Stimulated activated CD8-positive, alpha-beta memory T cell treated with anti-CD3 and anti-CD28 coated beads, Interleukin-12 subunit alpha, Interleukin-12 subunit beta, amount 100 ng/mL, for 1 hour (primary cell): ENCODE measurements at places on chromosomes 6 and 20.

- no peak for DNase-seq
Measured at GRCh38 chr20:9582137-9582536, 67.7 kb downstream of the LAMP5 start.

- DNase-seq = no peak
Measured at GRCh38 chr6:90621581-90621980, 34.7 kb upstream of the MAP3K7 start.

GRCh38 chr20:63678667-63679465, 17.6 kb upstream of the TNFRSF6B start:
- no peak for DNase-seq

- no peak for DNase-seq
Measured at GRCh38 chr20:58131551-58132142, 96.8 kb downstream of the ANKRD60 start.

GRCh38 chr20:56376331-56376730, 15.7 kb downstream of the AURKA start:
- no peak for DNase-seq

GRCh38 chr6:81995548-81996289, 243.2 kb upstream of the TENT5A start:
- DNase-seq = no peak

- no peak for DNase-seq
Measured at GRCh38 chr20:38224531-38224930, 36.0 kb downstream of the KIAA1755 start.

- DNase-seq = no peak
Measured at GRCh38 chr6:54503144-54503543, 194.9 kb downstream of the TINAG start.

DNA sequence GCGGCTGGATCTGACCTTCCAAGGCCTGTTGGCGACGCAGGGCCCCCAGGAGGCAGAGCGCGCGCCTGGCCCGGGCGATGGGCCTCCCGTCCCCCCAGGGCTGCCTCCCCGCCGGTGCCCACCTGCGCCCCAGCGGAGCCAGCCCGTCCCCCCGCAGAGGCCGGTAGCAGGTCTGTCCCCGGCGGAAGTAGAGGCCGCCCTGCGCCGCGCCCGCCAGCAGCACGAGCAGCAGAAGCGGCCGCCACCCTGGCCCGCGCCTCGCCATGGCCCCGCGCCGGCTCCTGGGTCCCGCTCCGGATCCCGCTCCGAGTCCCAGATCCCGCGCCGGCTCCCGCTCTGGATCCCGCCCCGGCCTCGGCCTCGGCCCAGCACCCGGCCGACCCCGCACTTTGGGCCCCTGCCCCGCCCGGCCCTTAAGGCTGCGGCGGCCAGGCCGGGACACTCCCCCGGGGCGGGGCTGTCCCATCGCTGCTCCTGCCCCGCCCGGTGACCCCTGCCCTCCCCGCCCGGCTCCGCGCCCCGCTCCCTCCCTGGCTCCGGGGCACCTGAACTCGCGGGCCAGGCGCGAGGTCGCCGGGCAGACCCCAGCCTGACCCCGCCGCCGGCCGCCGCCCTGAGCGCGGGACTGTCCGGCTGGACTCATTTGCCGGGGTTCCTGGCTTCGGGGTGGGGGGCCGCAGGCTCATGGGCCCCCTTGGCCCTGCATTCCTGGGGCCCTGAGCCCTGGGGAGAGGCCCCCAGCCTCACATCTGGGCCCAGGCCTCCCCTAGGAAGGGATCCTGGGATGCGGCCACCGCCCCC, at the start of gene CTSZ:
Gene CTSZ, minus strand, starts transcription at position 391 of the 801 bp plus-strand sequence. Its CDS starts 126 bp downstream, at position 265.
- DNase-seq = no peak

- DNase-seq = no peak
Measured at GRCh38 chr6:113475392-113475791, 381.8 kb upstream of the MARCKS start.

- no peak for DNase-seq
Measured at GRCh38 chr6:16684195-16684689, 77.0 kb downstream of the ATXN1 start.

DNA sequence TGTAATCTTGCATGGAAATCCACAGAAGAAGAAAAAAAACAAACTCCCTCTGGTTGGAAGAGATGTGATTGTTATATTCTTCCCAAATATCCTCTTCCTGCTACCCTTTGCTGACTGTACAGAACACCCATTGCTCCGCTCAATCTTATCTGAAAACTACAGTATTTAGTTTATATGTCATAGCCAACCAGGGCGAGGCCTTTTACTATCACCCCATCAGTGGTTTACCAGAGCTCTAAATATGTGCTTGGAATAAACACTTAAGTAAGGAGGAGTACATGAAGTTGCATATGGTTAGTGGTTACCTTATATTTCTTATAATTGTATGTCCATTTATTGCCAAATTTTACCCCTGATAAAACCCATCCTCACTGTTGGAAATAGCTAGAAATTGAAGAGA, 12.2 kb downstream of the PRL start:
- DNase-seq = no peak

- no peak for DNase-seq
Measured at GRCh38 chr6:50030777-50031562, 9.2 kb upstream of the DEFB110 start.

DNA sequence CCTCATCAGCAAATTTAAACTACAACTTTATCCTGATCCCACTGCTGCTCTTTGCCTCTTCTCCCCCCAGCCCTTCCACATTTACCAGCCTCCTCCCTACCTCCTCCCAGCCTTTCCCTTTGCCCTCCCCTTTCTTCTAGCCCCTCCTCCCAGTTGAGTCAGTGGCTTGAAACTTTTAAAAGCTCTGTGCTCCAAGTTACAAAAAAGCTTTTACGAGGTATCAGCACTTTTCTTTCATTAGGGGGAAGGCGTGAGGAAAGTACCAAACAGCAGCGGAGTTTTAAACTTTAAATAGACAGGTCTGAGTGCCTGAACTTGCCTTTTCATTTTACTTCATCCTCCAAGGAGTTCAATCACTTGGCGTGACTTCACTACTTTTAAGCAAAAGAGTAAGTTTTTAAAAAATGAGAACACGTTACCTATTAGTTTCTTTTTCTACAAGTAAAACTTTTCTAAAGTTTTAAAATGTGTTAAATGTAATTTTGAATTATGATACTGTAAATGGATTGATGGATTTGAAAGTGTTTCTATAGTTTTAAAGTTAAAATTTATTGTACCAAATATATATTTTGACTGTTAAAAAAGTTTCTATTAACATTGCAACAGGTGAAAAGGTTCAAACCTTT, at the start of gene GJA1:
Gene GJA1, plus strand, starts transcription at position 203 of the 626 bp plus-strand sequence. CDS start 11,202 bp downstream, outside the sequence.
- no peak for DNase-seq

DNA sequence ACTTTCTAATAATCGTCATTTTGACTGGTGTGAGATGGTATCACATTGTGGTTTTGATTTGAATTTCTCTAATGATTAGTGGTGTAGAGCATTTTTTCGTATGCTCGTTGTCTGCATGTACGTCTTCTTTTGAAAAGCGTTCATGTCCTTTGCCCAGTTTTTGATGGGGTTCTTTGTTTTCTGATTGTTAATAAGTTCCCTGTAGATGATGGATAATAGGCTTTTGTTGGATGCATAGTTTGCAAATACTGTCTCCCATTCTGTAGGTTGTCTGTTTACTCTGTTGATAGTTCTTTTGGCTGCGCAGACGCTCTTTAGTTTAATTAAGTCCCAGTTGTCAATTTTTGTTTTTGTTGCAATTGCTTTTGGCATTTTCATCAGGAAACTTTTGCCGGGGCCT, 32.3 kb upstream of the XRN2 start:
- DNase-seq = no peak

- no peak for DNase-seq
Measured at GRCh38 chr6:66796987-66797386, 1090.0 kb upstream of the EYS start.

DNA sequence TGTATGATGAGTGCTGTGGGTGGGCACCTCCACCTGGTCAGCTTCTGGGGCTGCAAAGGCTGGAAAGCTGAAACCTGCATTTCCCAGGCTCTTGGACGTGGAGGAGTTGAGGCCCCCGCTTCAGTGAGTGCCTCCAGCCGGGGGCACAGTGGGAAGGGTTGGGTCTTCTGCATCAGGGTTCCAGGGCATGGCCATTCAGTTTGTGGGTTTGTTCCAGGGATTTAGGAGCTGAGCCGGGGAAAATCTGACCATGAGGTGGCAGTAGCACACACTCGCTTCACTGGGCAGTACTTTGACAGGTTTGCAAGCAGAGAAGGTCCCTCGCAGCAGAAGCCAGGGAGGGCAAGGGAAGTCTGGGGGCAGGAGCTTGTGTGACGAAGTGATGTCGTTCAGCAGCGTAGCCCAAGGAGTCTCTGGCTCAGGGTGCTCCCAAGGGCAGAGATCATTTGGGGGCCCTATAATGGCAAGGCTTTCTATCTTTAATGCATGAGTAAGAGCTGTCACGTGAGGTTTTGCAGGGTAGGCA, 69.5 kb upstream of the SULF2 start:
- no peak for DNase-seq

- no peak for DNase-seq
Measured at GRCh38 chr6:70708448-70708847, 40.8 kb downstream of the SMAP1 start.

DNA sequence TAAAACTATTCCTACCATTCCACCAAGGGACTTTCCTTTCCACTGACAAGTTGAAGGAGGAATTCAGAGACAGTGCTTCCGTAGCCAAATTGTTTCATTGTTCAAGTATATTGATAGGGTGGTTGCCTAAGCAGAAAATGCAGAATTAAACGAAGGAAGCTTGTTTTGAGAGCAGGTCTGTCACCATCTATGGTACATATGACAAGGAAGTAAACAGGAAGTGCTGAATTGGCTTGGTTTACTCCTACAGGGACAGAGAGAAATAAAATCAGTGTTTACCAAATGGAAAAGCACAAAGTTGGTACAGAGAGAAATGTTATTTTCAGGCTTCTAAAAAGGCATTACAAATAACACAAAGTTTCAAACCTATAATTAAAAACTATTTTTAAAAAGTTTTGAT, 421.8 kb downstream of the CDC5L start:
- DNase-seq = no peak

- no peak for DNase-seq
Measured at GRCh38 chr6:47603227-47603626, 95.2 kb upstream of the ADGRF4 start.

GRCh38 chr6:169725125-169726048, 1.1 kb upstream of the PHF10 start:
- DNase-seq = no peak

GRCh38 chr20:38055294-38055693, 21.7 kb downstream of the RPRD1B start:
- DNase-seq = no peak

- no peak for DNase-seq
Measured at GRCh38 chr20:37940858-37941257, 37.9 kb downstream of the VSTM2L start.

DNA sequence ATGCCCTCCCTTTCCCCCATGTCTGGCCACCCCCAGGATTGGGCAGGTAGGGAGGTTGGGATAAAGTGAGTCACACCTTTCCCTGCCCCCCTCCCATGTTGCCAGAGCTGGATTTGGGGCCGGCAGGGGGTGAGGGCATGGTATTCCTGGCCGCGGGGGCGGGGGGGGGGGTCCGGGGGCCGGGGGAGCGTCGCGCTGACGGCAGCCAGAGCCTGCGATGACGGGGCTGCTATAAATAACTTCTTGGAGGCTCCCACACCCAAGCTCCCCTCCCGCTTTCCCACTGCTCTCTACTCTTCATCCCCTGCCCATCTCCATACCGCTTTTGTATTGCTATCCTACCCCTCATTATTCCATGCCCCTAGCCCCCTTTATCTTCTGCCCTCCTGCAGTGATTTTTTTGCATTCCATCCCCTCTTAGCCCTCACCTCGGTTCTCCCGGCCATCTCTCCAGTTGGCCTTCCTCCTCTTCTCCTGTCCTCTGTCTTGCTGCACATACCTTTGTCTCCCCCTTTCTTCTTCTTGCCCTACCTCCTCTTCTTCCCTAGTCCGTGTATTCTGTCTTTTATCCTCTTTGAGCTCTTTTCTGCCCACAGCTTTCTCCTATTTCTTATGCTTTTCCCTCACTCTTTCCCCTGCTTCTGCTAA, 13.8 kb downstream of the SYNGAP1 start:
- DNase-seq = no peak

DNA sequence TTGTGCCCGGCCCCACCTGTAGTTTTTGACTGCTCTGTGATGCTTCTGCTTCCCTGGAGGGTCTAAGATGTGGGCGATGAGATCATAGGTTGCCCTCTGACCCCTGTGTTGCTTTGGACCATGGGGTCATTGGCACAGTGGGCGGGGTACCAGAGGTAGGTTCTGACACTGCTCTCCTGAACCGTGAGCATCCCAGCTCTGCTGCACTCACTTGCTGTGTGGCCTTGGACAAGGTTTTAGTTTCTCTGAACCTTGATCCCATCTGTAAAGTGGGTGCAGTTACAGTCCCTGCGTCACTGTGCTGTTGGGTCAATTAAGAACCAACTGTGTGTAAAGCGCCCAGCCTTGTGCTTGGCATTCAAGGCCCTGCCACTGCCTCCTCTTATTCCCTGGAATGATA, 30.9 kb downstream of the SRC start:
- DNase-seq = no peak

- DNase-seq = no peak
Measured at GRCh38 chr6:168765752-168766151, 324.8 kb downstream of the SMOC2 start.

GRCh38 chr6:152189736-152190135, 382.3 kb downstream of the ESR1 start:
- DNase-seq = no peak

- DNase-seq = no peak
Measured at GRCh38 chr20:33441142-33441955, 2.2 kb downstream of the SNTA1 start.

DNA sequence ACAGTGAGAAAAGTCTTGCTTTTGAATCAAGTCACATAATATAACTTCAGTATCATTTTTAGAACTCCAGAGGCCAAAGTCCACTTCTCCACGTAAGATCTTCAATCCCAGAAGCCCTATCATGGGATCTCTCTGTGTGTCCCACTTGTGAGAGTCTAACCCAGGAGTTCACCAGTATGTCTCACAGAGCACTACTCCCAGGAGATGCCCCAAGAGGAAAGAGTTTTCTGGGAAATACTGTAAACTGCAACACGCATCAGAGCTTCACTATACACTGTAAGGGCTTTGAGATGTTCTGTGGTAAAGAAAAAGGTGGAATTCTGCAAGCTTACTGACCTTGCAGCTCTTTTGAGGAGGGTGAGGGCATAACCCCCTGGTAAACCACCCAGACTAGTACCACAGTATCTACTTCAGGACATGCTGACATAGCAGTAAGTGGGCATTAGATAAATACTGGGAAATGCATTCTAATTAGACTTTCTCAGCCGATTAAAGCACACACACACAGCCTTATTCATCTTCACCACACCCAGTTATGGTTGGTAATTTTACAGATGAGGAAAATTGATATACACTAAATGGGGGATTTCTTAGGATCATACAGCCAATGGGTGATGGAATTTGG, 12.3 kb downstream of the DCBLD1 start:
- no peak for DNase-seq

- DNase-seq = no peak
Measured at GRCh38 chr6:157708933-157709332, 114.1 kb upstream of the SNX9 start.

DNA sequence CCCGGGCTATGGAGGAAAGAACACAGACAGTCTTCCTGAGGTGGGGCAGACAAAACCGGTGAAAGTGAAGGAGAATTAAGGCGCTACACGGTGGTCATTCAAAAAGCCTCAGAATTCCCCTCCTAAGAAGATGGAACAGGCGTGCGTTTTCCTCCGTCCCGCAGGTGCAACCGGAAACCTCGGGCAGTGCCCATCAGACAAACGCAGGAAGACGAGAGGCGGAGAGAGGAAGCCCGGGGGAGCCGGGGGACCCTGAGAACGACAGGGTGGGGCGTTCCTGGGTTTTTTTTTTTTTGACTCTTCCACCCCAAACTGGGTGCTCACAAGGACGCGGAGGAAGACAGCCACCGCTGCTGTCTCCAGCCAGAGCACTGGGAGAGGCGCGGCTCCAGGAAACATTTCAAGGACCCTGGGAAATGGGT, 25.4 kb downstream of the TTLL2 start:
- no peak for DNase-seq
